ENCODE measurements at places on chromosomes 16 and 17. TPM values are rescaled to one million over a fixed set of nuclear protein-coding genes. Genes with fewer than 3 reads are reported as not detected.

SNAI3 gene
- total RNA-seq, result not detected

SLC6A2 gene
- 0.13 TPM for total RNA-seq

MYCBPAP gene
- 0.43 TPM for total RNA-seq

- no peak for DNase-seq
These were observed 178.9 kb downstream of the COPRS start for GRCh38 chr17:31680126-31680525.

DNA sequence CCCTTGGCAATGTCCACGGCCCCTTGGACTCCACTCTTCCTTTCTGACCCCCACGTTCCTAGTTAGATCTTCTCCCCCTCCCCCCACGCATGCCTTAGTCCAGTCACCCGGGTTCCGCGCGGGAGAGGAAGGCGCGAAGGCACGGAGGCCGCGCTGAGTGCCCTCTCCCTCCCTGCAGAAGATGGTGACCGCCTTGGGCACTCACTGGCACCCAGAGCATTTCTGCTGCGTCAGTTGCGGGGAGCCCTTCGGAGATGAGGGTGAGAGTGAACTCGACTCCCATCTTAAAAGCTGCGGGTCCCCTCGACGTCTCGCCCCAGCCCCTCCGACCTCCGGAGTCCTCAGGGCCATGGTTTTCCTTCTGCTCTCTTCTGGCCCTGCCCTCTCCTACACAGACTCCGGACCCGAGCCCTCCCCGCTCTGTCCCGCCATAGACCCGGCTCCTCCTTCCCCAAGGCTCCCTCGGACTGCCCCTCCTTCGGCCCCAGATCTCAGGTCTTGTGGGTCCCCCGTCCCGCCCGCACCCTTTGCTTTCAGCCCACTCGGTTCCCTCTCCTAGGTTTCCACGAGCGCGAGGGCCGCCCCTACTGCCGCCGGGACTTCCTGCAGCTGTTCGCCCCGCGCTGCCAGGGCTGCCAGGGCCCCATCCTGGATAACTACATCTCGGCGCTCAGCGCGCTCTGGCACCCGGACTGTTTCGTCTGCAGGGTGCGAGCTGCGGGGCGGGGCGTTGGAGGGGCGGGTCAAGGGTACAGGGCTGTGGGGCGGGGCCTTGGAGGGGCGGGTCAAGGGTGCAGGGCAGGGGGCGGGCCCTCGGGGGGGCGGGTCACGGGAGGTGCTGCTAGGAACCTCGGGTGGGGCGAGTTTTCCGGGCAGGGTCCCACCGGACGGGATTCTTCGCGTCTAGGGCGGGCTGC, 4.6 kb downstream of the TGFB1I1 start:
- DNase-seq, result no peak

GRCh38 chr16:67720236-67720635, 1.1 kb upstream of the GFOD2 start:
- no peak for DNase-seq

DNA sequence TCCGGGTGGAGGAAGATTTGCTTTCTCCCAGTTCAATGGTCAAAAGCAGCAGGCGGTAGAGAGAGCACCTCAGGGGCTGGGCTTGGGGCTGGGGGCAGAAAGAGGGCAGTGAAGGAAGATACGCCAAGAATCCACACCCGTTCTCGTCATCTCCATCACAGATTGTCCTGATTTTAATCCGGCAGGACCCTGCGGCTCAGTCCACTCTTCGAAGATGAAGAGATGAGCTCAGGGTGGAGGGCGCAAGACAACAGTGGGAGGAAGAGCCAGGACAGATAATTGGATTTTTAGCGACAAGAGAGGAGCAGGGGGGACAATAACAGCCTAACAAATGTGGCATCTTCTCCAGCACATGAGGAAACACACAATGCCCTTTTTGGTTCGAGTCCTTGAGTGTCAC, 165.9 kb downstream of the SDK2 start:
- no peak for DNase-seq

DNA sequence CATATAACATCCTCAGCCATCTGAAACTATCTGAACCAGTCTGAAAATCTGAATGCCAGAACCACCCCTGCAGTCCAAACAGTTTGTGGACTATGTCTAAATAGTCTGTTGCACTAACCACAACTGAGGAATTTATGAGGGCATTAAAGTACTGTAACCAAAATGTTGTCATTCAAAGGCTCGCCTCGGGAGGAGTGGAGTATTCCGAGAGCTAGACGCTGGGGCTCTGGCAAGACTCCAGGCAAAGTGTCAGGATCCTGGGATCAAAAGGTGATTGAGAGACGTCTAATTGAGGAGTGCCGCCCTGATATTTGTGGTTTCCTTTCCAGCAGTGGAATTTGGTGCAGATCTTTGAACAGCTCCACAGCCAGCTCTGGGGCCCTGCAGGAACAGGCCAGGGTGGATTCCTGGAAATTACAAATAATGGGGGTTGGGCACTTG, 142.9 kb upstream of the MYOCD start:
- no peak for DNase-seq

GRCh38 chr17:78725448-78726021, 56.5 kb downstream of the CYTH1 start:
- DNase-seq, result no peak

DNA sequence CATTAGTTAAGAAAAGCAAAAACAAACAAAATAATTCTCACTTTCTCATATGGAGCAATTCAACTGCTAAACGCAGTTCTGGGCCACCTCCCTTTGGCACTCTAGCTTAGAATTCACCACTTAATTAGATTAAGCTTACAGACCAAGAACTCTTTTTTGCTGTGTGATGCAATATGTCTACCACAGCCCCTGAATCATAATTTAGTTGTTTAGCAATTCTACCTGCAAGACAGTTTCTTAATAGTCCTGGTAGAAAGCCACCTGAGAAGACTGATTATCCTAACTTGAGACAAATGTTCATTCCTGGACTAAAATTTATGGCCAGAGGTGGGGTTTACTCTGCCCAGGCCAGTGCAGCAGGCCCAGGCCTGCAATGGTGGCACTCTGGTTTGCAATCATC, 205.9 kb downstream of the HS3ST3A1 start:
- peak; percentile 88 for DNase-seq

DNA sequence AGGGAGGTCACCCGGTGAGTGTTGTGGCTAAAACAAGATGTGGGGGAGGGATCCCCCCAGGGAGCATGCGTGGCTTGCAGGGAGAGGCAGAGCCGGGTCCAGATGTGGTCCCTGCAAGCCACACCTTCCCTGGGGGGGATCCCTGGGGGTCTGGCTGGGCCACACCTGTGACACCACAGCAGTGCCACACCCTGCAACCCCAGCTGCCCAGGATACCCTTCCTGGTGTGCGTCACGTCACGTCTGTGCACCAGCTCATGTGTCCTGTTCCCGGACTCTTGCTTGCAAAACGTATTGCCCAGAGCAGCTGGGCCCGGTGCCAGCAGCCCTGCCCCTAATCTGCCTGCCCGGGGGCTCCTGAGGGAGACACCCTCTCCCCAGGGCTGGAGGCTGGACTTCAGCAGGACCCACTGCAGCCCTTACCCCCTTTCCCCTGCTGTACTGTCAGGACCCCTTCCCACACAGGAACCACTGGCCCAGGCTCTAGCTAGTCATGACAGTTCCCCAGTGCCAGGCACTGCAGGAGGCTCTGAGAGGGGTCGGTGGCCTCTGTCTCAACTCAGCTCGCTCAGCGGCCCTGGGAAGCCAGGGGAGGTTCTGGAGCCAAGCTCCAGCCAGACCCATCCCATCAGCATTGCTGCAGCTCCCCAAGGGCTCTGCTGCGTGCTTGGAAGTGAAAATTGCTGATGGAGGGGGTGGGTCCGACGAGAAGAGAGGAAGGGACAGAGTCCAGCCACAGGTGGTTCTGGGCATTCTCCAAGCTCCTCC, 25.8 kb upstream of the ACSF3 start:
- DNase-seq, result peak; percentile 9

DNA sequence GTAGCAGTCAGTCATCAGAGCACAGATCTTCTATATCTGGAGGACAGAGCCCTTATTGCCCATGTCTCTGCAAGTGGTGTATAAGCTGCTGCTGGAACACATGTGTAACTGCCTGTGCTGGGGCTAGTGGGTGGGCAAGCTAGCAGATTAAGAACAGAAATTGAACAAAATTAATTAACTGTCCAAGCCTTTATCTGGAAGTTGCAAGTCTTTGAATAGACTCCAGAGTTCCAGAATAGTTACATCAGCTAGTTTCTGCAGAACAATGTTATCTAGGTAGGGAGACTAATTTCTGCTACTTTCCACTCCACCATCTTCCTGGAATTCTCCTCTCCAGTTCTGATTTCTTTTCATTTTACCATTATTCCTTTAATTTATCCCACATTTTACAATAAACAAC, 287.3 kb downstream of the ZFHX3 start:
- DNase-seq, result no peak

GRCh38 chr16:84186685-84187437, at the start of gene TAF1C:
TAF1C (minus strand) TSS chr16:84187057; CDS start chr16:84184988, 2,069 bp downstream.
- peak; percentile 87 for DNase-seq

KRT12 gene
- not detected for total RNA-seq

DNA sequence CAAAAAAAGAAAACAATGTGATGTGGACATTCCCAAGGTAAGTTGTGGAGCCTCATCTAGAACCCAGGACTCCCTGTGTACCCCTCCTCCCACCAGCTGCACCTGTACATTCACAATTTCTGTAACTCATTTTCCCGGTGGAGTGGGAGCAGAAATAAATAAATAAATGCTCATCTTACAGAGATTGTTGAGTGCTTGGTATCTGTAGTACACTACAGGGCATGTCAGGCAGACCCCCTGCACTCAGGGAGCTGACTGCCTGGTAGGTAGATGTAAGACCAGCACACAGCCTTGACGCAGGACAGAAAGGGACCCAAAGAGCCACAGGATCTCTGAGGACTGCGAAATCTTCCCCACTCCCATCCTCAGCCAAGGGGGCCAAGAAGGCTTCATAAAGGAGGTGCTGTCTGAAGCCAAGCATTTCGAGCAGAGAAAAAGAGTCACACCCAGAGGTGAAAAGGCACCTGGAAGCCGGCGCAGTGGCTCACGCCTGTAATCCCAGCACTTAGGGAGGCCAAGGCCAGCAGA, 6.5 kb downstream of the EIF1 start:
- no peak for DNase-seq

DNA sequence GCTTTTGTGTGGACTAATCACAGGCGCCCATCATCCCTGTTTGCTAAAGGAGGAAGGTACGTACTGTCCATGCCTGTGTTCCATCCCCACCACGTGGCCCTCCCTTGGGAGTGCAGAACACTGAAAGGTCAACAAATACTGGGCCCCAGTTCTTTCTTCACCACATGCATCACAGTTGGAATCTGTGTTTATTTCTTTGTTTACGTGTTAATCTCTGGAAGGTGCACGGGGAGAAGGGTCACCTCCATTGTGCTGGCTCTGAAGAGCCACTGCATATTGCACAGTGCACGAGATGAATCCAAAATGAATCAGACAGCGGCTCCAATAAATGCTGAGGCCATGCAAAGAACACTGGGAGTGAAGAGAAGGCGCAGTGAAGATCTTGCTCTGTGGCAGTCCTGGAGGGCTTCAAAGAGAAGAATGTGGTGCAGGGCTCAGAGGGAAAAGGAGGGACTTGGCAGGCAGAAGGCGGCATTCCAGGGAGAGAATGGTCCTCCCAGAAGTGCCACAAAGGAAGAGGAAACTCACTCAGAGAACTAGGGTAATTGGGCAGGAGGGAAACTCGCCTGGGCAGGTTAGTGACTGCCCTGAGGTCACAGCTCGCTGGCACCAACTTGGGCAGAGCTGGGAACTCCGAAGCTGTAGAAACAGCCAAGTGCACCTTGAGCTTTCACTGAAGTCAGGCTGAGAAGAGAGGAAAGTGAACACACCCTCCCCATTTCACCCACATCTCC, 3.7 kb downstream of the RPH3AL start:
- DNase-seq, result peak; percentile 71

DNA sequence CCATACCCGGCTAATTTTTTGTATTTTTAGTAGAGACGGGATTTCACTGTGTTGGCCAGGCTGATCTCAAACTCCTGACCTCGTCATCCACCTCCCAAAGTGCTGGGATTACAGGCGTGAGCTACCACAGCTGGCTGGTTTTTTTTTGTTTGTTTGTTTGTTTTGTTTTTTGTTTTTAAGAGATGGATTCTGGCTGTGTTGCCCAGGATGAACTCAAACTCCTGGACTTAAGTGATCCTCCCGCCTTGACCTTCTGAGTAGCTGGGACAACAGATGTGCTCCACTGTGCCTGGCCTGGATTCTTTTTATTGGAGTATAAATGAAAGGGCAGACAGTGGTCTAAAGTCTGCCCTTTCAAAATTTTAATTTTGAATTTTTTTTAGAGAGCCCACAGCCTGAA, 44.7 kb downstream of the FOXK2 start:
- DNase-seq, result no peak

GRCh38 chr17:76892329-76892728, 24.1 kb downstream of the MGAT5B start:
- no peak for DNase-seq

GRCh38 chr16:86823888-86824671, 245.7 kb downstream of the FOXL1 start:
- peak; percentile 96 for DNase-seq

CCDC200 gene
- not detected for total RNA-seq

- no peak for DNase-seq
These were observed 30.3 kb downstream of the MPRIP start for GRCh38 chr17:17072546-17072945.

MRPS23 gene
- 48.4 TPM for total RNA-seq

GRCh38 chr16:84862804-84863480, 43.2 kb downstream of the CRISPLD2 start:
- DNase-seq, result no peak

- DNase-seq, result no peak
These were observed 80.7 kb downstream of the HS3ST3B1 start for GRCh38 chr17:14381606-14382005.

DNA sequence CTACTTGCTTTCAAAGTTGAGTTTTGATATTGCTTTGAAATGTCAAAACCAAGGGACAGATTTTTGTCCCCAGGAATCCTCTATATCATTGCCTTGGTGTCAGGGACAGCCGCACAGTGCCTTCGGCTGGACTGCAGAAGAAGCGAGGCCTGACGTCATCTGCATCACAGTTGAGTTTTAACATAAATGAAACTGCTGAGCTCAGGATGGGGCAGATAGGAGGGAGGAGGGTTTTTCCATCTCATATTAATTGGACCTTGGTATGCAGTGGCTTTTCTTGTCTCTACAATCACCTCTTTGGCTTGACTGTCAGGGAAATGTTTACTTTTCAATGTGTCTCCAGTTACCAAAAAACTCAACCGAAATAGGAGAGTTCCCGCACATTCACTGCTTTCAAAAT, 111.3 kb downstream of the AATF start:
- no peak for DNase-seq

CFAP52 gene
- not detected for total RNA-seq

- DNase-seq, result no peak
These were observed 106.7 kb downstream of the TTC19 start for GRCh38 chr17:16106161-16106891.

SLC47A1 gene
- total RNA-seq, result 0.50 TPM

Data from mammary epithelial cell (primary cell).